Neural progenitor cell (in vitro differentiated cells): ENCODE measurements at places on chromosomes 6 and 20.

DNA sequence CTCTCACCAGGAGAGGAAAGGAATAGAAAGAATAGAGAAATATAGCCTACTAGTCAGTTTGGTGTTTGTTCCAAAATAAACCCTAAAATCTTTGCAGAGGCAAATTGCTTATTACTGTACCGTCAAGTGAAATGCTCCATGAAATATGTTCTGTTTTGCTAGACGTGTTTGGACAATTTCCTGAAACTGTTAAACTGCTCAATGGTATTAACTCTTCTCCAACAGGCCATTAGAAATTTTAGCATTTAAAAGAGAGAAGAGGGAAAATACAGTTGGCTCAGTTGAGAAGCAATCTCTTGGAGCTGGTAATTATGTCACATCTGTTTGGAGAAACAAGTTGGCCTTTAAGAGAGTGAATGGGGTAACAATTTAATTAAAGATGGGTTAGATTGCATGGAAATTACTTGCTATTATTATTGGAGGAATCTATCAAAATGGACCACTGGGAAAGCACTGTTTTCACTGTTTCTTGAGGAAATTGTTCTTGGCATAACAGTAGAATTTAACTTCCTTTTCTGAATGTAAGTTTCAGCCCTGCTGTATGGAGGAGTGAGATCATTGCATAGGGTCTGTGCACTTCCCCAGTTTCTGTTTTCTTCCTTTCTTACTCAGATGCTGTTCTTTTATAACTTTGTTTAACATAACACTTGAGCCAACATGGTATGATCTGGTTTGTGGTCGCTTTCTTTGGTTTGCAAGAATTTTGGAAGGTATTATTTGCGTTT lies 373.6 kb downstream of the PLCB1 start:
- H3K27me3 ChIP-seq: no peaks in the 10 kb centered on the region
- no peak overlapping the region for H3K4me3 ChIP-seq
- H3K27ac ChIP-seq: no peak overlapping the region
- H3K36me3 ChIP-seq: no peaks in the 10 kb centered on the region
- no peaks in the 10 kb centered on the region for H3K4me1 ChIP-seq

DNA sequence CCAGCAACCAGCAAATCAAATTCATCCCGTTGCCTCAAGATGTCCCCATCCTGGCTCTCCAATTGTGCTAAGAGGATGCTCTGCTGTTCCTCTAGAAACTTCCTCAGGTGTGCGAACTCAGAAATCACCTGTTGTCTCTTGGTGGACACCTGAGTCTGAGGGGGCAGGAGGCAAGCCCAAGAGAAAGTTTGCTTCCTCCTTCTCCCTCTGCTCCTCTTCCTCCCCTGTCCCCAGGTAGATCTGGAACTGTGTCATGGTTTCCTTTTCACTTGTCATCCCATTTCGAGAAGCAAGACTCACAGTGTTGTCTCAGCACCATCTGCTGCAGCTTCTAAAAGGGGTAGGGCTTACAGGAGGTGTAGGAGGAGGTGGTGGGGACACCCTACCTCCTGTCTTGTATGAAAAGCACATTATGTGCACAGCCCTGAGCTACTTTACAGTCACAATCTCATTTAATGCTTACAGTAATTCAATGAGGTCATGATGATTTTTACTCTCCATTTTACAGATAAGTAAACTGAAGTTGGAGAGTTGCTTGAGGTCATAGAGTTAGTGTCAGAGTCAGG lies 2.5 kb downstream of the TRIM10 start:
- H3K4me1 ChIP-seq: no peaks in the 10 kb centered on the region
- H3K4me3 ChIP-seq: no peak overlapping the region
- no peak overlapping the region for H3K27ac ChIP-seq
- peaks cover 31% of the 10 kb centered on the region for H3K27me3 ChIP-seq
- H3K36me3 ChIP-seq: no peaks in the 10 kb centered on the region

- DNase-seq: peak; percentile 81
- no peaks in the 10 kb centered on the region for H3K27me3 ChIP-seq
- no peaks in the 10 kb centered on the region for H3K36me3 ChIP-seq
- H3K4me3 ChIP-seq: no peak overlapping the region
- peaks cover 14% of the 10 kb centered on the region for H3K4me1 ChIP-seq
These were observed 65.7 kb upstream of the TOP1 start for GRCh38 chr20:40962733-40963504.

DNA sequence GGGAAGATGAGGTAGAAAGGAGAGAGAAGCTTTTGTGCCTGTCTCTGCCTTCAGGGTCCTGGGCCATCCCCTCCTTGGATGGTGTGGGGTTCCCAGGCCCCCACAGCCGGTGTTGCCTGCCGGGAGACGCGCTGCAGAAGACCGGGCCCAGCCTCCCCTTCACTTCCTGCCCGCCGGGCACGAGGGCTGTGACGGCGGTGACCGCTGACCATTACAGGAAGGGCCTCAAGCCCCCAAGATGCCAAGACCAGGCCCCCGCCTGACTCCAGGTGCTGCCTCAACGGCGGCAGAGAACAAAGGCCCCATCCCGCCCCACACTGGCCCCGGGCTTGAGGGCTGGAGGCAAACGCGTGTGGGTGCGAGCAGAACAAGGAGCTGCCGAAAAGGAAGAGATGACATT lies 38.2 kb downstream of the ZBTB46 start:
- no peaks in the 10 kb centered on the region for H3K36me3 ChIP-seq
- H3K27ac ChIP-seq: no peak overlapping the region
- H3K4me3 ChIP-seq: no peak overlapping the region
- no peak for DNase-seq
- no peaks in the 10 kb centered on the region for H3K4me1 ChIP-seq

- no peaks in the 10 kb centered on the region for H3K4me1 ChIP-seq
- no peaks in the 10 kb centered on the region for H3K27me3 ChIP-seq
- no peak overlapping the region for H3K4me3 ChIP-seq
- DNase-seq: no peak
- H3K36me3 ChIP-seq: peaks cover 54% of the 10 kb centered on the region
- no peak overlapping the region for H3K27ac ChIP-seq
These were observed 158.8 kb downstream of the DST start for GRCh38 chr6:56483929-56484328.

GRCh38 chr6:102670735-102671134 lies 1277.2 kb downstream of the GRIK2 start:
- no peaks in the 10 kb centered on the region for H3K4me1 ChIP-seq
- DNase-seq: no peak
- H3K36me3 ChIP-seq: no peaks in the 10 kb centered on the region

- peak overlapping the region; percentile 64 for H3K27ac ChIP-seq
- H3K27me3 ChIP-seq: peaks cover 25% of the 10 kb centered on the region
- no peaks in the 10 kb centered on the region for H3K36me3 ChIP-seq
- H3K4me1 ChIP-seq: peaks cover 32% of the 10 kb centered on the region
- peak; percentile 26 for DNase-seq
These were observed 2.1 kb upstream of the CDKN1A start for GRCh38 chr6:36676141-36677058.

DNA sequence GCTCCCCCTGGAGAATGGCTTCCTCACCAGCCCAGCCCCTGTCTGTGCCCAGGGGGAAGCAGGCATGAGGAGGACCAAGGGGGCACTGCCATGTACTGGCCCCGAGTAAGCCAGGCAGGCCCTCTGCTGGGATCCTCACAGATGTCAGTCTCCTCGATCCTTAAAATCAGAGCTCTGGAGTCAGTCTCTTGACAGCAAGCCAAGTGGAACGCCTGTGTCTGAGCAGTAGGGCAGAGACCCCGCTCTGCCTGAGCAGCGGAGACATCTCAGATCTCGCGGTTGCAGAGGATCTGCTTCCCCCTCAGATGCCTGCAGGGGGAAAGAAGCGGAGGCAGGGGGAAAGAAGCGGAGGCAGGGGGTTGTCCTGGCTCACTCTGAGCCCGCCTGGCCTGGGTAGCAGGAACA lies 92.6 kb downstream of the SNX5 start:
- H3K4me1 ChIP-seq: peaks cover 12% of the 10 kb centered on the region
- peak; percentile 39 for DNase-seq

- H3K27me3 ChIP-seq: no peaks in the 10 kb centered on the region
- no peaks in the 10 kb centered on the region for H3K36me3 ChIP-seq
- H3K4me1 ChIP-seq: no peaks in the 10 kb centered on the region
- no peak overlapping the region for H3K27ac ChIP-seq
- DNase-seq: no peak
These were observed 269.1 kb downstream of the PHF3 start for GRCh38 chr6:63904650-63905248.

- DNase-seq: peak; percentile 92
- H3K4me1 ChIP-seq: peaks cover 9% of the 10 kb centered on the region
- no peak overlapping the region for H3K27ac ChIP-seq
- no peaks in the 10 kb centered on the region for H3K36me3 ChIP-seq
- H3K27me3 ChIP-seq: peaks cover 84% of the 10 kb centered on the region
These were observed 31.5 kb downstream of the SF3B5 start for GRCh38 chr6:144063744-144064401.

DNA sequence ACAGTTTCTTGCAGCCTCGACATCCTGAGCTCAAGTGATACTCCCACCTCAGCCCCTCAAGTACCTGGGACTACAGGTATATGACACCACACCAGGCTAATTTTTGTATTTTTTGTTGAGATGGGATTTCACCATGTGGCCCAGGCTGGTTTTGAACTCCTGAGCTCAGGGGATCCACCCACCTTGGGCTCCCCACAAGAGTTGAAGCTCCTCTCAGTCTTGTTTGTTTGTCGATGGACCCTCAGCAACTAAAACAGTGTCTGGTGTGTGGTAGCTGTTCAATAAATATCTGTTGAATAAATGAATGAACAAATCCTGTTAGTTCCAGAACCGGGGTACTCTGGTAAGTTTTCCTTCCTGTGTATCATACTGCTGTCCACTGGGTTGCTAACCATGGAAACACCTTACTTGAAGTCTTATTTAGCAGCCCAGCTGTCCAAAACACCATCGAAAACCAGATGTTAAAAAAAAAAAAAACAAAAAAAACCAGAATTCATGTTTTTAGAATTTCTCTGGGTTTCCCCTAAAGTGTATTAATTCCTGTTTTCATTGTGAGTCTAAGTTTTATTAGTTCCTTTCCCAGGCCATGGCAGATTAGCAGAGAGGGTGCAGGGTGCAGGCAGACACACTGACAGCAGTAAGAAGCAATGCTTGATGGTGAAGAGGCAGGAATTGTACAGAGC lies 7.8 kb upstream of the EZR start:
- H3K27ac ChIP-seq: no peak overlapping the region
- no peaks in the 10 kb centered on the region for H3K4me1 ChIP-seq
- DNase-seq: no peak
- H3K27me3 ChIP-seq: no peaks in the 10 kb centered on the region
- no peak overlapping the region for H3K4me3 ChIP-seq
- no peaks in the 10 kb centered on the region for H3K36me3 ChIP-seq

GRCh38 chr6:134936931-134937330 lies 13.0 kb downstream of the ALDH8A1 start:
- no peaks in the 10 kb centered on the region for H3K36me3 ChIP-seq
- no peak overlapping the region for H3K27ac ChIP-seq
- no peaks in the 10 kb centered on the region for H3K27me3 ChIP-seq

- no peak overlapping the region for H3K4me3 ChIP-seq
- peak; percentile 50 for DNase-seq
- no peaks in the 10 kb centered on the region for H3K27me3 ChIP-seq
- no peaks in the 10 kb centered on the region for H3K36me3 ChIP-seq
These were observed 56.8 kb downstream of the ATP9A start for GRCh38 chr20:51711426-51711825.

- H3K27ac ChIP-seq: peak overlapping the region; percentile 98
- peaks cover 24% of the 10 kb centered on the region for H3K4me1 ChIP-seq
- H3K4me3 ChIP-seq: peak overlapping the region; percentile 95
These were observed 1.7 kb downstream of the LOC128125822 start for GRCh38 chr6:63573899-63574553.

GRCh38 chr6:116405652-116406356 lies 35.1 kb downstream of the DSE start:
- H3K36me3 ChIP-seq: no peaks in the 10 kb centered on the region
- H3K4me3 ChIP-seq: no peak overlapping the region
- peaks cover 20% of the 10 kb centered on the region for H3K4me1 ChIP-seq
- no peak overlapping the region for H3K27ac ChIP-seq
- peak; percentile 46 for DNase-seq

DNA sequence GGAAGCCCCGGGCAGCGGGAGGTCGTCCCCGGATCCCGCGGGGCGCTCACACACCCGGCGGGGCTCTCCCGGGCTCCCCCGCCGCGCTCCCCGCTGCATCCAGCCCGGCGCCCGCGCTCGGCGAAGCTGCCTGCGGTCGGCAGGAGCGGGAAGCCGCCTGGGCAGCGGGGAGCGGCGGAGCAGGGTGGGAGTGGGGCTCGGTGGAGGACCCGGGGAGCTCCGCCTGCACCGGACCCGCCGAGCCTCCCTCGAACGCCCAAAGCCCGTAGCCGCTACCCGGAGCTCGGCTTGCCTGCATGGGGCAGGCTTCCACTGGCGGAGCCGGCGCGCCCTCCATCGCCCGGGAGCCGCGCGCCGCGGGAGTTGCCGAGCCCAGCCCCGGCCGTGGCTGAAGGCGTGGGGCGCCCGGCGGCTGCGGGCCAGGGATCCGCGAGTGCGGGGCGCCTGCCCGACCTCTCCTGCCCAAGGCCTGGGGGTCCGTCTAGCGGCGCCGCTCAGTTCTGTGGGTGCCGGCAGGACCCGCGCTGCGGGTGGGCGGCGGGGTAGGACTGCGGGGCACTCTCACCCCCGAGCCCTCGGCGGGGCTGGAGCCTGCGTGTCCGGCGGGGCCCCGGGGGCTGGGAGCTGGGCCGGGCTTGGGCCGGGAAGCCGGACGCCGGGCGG lies 671 bp downstream of the CDH4 start:
- peak overlapping the region; percentile 68 for H3K4me3 ChIP-seq
- peaks cover 9% of the 10 kb centered on the region for H3K4me1 ChIP-seq
- no peak overlapping the region for H3K27ac ChIP-seq

- no peak overlapping the region for H3K27ac ChIP-seq
- no peaks in the 10 kb centered on the region for H3K27me3 ChIP-seq
- peaks cover 1% of the 10 kb centered on the region for H3K4me1 ChIP-seq
- no peak for DNase-seq
- H3K36me3 ChIP-seq: no peaks in the 10 kb centered on the region
- no peak overlapping the region for H3K4me3 ChIP-seq
These were observed 215.2 kb downstream of the TAF4 start for GRCh38 chr20:61850457-61850856.

GRCh38 chr20:361561-361960 lies 14.7 kb downstream of the NRSN2 start:
- H3K4me1 ChIP-seq: no peaks in the 10 kb centered on the region
- no peak for DNase-seq
- H3K4me3 ChIP-seq: no peak overlapping the region
- no peaks in the 10 kb centered on the region for H3K27me3 ChIP-seq

- no peaks in the 10 kb centered on the region for H3K27me3 ChIP-seq
- H3K4me3 ChIP-seq: no peak within 1 kb of the TSS
- H3K36me3 ChIP-seq: no peaks in the 10 kb centered on the region
- H3K4me1 ChIP-seq: peaks cover 6% of the 10 kb centered on the region
- H3K27ac ChIP-seq: no peak within 1 kb of the TSS
These were observed at the start of gene DCDC2 for GRCh38 chr6:24357336-24358218. TSS of gene DCDC2 (minus strand) at chr6:24358059. CDS start at chr6:24357750, 309 bp downstream.
